Fibroblast of skin of abdomen (primary cell): ENCODE measurements at places on chromosomes 4 and X.

DNA sequence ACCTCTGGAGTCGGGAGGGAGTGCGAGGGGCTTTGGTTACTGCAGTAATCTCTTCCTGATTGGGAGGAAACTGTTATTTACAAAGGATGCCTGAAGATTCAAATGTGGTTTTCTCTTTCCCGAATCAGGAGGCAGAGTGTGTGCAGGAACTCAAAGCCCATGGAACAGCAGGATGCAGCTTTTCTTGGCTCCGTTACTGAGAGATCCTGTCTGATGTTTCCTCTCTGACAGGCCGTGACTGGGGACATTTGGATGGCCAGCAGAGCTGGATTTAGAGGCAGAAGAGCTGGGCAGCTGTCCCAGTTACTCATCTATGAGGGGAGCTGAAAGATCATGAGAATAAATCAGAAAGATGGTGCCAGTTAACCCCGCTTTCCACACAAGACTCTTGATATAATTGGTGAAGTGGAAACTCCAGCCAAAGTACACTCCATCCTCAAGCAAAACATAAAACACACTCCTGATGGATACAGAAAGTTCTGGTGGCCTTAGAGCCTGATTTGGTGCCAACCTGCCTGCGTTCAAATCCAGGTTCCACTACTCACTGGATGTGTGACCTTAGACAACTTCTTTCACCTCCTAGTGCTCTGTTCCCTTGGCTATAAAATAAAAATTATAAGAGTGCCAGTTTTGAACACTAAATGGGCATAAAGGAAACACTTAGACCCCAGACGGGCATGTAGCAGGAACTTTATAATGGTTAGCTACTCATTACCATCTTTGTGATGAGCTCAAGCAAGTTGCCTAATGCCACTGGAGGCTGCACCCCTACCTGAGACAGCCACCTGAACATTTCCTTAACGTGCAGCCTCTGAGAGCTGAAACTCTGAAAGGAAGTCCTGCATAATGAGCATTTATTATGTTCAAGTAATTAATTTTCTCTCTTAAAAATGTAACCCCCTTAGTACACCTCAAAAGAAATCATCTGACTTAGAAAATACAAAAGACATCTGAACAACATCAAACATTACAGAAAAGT, 349.0 kb upstream of the GATB start:
- peak; percentile 12 for DNase-seq

DNA sequence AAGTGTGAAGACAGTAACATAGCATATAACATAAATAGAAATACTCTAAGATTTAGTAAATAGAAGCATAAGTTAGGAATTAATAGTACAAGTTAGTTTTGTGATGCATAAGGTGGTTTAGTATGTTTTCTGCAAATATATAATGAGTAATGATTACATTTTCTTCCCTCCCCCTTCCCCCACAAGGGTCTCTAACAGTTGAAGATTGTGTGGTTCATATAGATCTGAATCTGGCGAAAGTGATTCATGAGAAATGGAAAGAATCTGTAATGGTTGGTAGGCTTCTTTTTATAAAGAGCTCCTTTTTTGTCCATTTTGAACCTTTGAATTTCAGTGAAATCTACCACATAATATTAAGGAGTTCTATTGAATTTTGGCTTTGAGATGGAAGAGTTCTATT, 66.3 kb downstream of the N4BP2 start:
- DNase-seq: no peak

DNA sequence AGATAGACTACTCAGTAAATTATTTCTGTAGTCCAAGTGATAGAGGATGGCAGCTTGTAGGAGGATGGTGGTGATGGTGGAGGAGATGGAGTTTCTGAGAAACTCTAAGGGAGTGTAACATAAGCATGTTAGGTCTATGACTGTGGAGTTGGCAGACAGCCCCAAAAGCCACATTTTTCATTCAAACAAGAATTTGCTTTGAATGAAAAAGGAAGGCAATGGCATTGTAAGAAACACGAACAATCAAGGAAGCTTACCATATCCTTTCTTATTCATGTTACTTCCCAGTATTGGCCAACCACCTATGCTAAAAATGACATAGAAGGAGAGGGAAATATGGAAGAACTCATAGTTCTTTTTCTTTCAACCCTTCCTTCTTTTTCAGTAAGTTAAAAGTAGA, 18.7 kb upstream of the SEC24B start:
- peak; percentile 59 for DNase-seq

GRCh38 chr4:41644288-41644914, 104.1 kb downstream of the PHOX2B start:
- DNase-seq: peak; percentile 46

DNA sequence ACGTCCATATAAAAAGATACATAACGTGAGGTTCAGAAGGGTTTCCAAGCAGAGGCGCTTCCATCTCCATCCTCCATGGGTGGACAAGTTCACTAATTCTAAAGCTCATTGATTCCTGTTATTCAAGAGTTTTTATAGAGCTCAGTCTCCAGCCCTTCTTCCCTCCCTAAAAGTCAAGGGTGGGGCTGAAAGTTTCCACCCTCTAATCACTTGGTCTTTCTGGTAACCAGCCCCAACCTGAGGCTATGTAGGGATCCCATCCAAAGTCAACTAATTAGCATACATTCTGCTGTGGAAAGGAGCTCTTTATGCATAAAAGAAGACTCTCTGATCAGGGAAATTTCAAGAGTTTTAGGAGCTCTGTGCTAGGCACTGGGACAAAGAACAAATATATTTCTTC, 46.9 kb upstream of the VEGFC start:
- peak; percentile 33 for DNase-seq
